ENCODE measurements at places on chromosomes 12 and 14.
A peak's percentile ranks its signal among the peaks of the same experiment; 100 is the strongest.

- peak; percentile 42 for DNase-seq
Measured at GRCh38 chr12:123237646-123238329, 4.6 kb downstream of the MTRFR start.

GRCh38 chr12:6322969-6323339 lies 12.5 kb downstream of the PLEKHG6 start:
- no peak for DNase-seq

DNA sequence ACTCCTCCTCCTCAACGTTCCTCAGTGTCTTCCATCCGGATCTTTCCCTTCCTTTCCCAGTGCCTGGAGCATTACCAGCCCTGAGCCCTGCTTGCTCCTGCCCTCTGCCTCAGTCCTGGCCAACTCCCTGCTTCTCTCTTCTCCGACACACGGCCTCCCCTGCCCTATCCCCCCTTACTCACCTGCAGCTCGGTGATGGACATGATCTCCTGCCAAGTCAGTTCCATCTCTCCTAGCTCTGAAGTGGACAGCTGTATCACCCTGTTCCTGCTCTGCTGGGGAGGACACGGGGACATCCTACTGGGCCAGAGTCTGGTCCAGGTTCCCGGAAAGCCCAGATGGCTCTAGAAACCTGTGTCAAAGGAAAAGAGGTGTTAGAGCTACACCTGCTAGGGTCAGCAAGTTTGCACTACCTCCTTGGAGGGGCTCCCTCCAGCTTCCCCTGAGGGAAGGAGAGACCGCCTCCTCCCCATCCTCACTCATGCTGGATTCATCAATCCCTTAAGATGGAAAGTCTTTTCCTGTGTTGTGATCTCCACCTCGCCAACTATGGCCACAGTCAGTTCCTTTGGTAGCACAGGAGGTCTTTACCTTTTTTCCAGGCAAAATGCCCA lies 5.8 kb downstream of the NFE2 start:
- no peak for DNase-seq

DNA sequence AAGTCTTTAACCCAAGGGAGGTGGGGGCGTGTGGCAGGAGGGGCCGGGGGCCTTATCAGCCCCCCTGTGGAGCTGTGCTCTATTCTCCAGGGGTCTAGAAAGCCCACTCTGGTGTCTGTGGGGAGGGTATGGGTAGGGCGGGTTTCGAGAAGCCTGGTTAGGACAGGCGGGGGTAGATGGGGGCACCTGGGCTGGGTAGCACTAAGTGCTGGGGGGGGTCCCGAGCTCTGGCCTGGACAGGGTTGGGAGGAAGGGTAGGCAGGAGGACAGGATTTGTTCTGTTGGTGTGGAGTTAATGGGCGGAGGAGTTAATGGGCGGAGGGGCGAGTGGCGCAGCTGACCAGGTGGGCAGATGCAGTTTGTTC lies 2.0 kb downstream of the PACS2 start:
- DNase-seq = no peak

DNA sequence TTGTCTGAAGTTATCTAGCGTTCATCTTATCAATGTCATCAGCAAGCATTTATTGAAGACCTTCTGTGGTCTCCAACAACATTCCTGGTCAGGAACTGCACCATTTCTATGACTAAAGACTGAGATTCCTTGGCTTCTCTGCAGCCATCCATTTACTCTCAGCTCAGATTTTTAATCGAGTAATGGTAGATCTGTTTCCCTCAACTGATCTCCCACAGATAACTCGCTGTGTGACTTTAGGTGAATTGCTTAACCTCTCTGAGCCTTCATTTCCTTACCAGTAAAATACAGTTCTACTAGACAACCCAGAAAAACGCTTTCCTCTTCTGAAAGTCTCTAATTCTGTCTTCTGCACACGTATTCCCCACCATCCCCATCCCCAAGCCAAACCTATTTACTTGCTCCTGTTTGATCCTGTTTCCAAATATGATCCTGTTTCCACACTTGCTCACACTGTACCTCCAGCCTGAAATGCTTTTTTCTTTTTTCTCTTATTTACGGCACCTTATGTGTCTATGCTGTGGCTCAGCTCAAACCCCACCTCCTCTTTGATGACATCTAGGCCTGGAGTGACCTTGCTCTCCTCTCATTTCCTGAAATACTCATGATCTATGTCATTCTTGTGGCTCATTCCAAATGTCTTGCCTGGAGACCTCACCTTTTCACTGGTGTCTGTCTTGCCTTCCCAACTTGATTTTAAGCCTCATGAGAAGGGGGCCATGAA lies 21.8 kb downstream of the PLXNC1 start:
- no peak for DNase-seq

DNA sequence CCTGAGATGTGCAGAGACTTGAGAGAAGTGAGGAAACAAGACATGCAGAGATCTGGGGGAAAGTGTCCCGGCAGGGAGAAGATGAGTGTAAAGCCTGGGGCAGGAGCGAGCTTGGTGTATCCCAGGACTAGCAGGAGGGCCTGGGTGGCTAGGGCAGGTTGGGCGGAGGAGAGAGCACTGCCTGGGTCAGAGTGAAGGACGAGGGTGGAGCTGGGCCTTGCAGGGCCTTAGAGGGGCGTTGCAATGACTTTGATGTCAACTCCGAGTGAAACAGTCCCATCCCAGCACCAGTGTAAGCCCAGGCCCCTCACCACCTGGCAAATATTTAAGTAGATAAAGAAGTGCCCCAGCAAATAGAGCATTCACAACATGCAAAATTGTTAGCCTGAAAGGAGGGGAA lies 24.2 kb upstream of the RFLNA start:
- DNase-seq = no peak

DNA sequence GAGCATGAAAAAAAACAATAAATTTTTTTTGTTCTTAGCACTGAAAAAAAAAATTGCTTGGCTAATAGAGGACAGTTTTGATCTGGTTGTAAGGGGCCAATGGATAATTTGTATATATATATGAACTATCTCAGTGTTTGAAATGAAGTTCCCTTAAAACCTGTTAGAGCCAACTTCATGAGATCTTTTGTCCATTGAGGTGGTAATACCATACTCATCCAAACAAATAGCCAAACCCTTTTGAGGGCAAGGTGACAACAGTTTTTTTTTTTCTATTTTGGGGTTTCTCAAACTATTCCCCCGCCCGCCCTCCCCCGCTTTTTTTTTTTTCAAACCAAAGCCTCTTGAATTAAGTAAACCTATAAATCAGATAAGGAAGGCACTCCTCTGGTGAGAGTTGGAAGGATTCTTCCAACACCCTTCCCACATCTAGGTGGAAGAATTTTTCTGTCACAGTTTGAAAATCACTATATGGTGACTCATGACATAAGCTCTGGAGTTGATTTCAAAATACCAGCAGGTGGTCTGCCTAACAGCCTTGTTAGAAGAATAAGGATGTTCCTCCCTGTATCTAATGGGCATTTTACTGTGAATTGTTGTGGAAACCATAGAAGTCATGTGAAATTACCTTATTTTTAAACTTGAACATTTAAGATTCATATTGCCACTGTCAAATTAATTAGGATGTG lies 10.2 kb downstream of the ARHGAP5 start:
- no peak for DNase-seq

DNA sequence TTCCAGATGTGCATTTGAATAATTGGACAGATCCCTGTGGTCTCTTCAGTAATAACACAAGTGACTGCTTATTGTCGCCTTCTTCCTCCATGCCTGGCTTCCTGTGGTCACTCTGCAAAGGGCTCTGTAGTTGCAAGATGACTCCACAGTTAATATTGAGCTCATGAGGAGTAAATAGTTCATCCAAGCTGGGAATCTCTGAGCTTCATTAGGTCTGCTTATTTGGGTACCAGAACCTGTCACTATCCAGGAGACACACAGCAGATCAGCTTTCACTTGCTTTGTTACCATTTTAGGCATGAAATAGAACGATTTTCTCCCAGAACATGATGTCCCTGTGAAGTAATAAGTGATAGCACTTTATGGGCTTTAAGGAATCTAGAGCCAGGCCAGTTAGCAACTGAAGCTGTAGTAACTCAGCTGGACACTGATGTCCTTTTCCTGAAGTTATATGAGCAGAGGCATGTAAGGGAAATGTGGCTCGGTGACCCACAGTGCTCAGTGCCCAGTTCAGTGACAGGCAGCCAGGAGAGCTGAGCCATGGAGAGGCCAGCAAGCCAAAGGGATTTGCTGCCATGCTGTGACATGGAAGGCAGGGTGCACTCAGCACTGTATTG lies 50.1 kb downstream of the CRADD start:
- DNase-seq = no peak

DNA sequence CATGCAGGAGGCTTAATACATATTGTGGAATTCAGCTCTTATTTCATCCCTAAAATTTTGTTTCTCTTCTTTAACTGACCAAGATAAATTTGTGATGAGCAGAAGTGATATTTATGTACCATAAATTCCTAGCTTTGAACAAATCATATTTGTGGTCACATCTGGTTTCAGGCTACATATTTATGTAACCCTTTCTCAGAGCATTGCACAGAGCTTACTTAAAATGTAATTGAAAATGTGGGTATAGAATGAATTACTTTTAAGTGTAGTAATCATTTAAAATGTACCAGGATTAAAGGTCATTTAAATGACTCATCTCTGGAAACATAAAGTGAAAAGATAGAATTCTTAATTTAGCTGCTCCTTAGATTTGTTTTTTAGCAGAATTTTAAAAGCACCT lies 129.9 kb upstream of the FRMD6 start:
- DNase-seq = no peak

GRCh38 chr12:34033628-34034296 lies 11.5 kb downstream of the ALG10 start:
- DNase-seq = no peak

GRCh38 chr14:92677087-92677668 lies 71.2 kb downstream of the LGMN start:
- peak; percentile 88 for DNase-seq

DNA sequence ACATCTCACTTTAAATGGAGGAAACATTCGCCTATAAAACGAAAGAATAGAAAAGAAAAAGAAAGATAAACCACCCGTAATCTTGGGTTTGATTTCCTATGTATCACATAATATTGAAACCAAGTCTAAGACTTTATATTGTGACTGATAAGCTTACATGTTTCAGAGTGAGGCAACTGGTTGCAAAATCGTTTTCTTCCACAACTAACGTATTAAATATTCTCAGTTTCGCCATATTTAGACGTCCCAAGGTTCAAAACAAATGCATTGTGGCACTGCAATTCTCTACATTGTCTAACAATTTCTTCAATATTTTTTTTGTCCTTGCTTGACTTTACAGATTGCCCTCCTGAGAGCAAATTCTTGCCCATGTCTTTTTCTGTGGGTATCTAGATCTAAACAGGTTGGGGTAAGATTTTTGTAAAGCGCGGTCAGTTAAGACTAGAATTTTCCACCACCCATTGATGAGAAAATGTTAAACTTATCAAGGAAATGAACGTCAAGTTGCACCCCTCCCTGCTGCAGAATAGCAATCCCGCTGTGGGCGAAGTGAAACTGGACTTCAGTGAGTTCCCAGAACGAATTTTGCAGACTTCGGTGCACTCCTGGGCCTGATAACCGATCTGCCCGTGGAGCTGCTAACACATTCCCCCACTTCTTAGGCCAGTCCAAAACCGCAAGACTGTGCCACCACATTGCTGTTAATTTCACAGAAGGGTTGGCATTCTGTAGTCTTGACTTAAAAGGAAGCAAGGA lies 2.7 kb downstream of the TBX3 start:
- no peak for DNase-seq

- DNase-seq = no peak
Measured at GRCh38 chr12:50986966-50987737, 34.8 kb downstream of the HIGD1C start.

DNA sequence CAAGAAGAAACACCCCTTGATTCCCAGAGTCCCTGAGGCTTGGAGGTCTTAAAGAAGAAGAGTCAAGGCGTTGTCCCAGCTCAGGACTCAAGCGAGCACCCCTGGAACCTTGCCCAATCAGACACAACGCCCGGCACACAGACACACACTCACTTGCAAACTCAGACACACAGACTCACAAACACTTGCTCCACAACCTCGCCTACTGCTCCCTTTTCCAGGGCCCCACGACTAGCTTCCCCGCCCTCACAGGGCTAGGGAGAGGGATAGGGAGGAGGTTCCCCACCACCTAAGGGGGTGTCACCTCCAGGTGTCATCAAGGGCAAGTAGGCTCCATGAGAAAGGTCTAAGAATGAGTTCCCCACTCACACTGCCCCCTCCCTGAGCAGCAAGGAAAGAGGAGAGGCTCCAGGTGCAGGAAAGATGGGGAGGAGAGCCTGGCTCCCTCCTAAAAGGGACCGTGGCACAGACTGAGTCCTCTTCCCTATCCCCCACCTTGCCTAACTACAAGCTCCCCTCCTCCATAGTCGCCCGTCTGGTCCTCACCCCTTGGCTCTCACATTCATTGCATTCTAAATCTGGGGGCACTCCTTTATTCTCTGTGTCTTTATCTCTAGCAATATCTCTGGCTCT lies 717 bp downstream of the WNT10B start:
- DNase-seq = no peak

GRCh38 chr12:57765003-57765697 lies 1.7 kb downstream of the CYP27B1 start:
- no peak for DNase-seq

- no peak for DNase-seq
Measured at GRCh38 chr14:52551696-52552062, 626 bp downstream of the TXNDC16 start.

DNA sequence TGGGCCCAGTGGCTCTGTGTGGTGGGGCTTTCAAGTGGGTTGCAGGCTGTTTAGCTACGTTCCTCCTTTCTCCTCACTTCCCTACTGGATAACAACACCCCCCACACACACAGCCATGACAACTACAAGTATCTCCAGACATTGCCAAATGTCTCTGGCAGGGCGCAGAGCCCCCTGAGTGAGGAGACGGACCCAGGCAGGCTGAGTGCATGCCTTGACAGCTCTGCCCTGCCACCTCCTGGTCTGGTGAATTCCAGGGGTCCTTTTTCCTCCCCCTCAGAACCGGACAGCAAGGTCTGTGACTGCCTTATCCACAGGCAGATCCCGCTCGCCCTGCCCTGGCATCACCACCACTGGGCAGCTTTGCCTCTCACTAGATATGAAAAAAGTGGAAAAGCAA lies 276.5 kb downstream of the TMEM132C start:
- DNase-seq = no peak

DNA sequence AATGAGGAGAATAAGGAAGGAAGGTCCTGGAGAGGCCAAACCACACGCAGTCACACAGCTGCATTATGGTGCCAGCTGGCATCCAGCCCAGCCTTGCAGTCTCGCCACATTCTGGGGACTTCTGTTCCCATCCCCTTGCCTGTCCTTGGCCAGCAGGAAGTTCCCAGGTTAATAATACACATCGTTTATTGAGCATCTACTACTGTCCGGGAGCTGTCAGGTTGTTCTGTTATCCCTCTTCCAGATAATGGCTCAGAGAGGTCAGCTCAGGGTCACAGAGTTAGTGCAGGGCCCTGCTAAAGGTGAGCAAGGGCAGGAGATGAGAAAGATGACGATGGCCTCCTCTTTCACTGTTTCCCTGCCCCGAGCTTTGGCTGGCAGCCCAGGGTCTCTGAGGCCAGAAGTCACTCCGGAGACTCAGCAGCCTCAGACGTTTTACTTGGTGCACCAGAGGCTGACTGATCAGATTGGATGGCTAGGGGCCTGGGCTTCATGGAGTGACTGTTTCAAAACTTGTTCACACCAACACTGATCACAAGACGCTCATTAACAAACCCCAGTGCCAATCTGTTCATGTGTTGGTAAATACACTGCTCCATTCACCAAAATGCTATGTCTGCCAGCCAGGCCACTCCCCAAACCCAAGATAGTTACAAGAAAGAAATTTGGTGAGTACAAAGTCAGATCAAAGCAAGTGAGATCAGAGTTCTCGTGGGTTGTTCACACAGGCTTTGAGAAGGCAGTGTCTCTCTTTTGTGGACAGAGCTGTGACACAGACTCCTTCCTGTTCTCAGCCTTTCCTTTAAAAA lies 79.2 kb downstream of the B4GALNT3 start:
- DNase-seq = no peak

Data from stimulated activated CD8-positive, alpha-beta memory T cell treated with anti-CD3 and anti-CD28 coated beads, Interleukin-7, amount 100 ng/mL, for 48 hours (primary cell).